Kidney capillary endothelial cell (primary cell): ENCODE measurements at places on chromosomes 1 and 21.
A peak's percentile ranks its signal among the peaks of the same experiment; 100 is the strongest.

- DNase-seq = no peak
Measured at GRCh38 chr1:110242062-110242461, 31.9 kb downstream of the KCNC4 start.

DNA sequence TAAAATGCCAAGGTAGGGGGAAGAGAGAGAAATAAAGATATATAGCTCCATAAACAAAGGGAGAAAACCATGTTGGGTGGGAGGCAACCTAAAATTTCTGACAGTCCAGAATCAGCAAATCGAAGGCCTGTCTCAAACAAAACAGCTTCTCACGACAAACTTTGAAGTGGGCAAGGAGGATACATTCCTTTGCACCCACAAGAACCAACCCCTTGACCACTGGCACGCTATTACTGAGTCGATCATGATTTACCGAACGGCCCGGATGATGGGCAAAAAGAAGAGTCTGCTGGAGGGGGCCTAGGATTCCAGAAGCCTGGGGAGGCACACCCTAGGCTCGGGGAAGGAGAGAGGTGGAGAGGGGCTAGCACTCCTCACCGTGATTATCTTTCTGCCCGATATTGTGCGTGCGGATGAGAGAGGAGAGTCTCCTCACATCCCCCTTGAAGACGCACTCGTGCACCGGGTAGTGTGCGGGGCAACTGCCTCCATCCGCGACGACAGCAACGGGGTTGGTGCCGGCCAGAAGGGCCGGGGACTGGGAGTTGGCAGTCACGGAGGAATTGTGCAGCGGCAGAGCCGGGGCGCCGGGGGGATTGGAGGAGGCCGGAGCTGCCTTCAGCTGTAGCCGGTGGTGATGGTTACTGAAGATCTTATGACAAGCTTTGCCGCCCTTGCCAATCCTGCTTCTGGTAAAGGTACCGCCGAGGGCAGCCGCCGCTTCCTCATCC lies 756 bp downstream of the ANKRD13C start:
- DNase-seq = peak; percentile 19

- DNase-seq = no peak
Measured at GRCh38 chr1:238581332-238581731, 690.6 kb upstream of the ZP4 start.

DNA sequence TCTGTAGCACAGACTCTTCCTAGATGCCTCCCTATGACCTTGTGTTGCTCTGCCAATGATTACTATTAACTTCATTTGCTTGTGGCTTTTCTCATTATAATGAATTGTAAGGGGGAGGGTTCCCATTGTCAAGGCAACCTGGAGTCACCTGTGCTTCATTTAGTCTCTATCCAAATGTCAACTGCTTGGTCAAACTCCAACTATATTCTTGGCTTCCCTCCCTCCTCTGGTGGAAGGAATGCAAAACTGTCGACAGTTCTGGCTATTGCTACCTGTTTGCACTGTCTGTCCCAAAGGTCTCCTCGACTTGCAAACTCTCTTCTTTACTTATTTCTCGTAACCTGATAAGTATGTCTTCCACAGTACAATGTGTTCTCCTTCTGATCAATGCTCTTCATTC lies 100.3 kb downstream of the CACNA1E start:
- DNase-seq = no peak

DNA sequence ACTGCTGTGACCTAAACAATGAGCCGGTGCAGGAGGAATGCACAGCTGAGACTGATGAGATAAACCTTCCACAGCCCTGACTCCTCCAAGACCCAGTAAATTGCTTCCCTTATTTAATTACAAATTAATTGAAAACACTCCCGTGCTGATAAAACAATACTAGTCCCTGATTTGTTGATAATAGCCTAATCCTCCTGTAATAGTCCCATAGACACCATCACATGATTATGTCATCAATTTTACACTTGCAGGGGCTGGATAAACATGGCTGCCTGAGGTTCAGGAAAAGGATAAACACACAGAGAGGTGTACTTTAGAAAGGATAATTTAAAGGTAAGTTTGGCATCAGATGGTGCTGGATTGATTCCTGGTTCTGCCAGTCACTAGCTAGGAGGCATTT lies 84.6 kb upstream of the SPAG17 start:
- DNase-seq = no peak

DNA sequence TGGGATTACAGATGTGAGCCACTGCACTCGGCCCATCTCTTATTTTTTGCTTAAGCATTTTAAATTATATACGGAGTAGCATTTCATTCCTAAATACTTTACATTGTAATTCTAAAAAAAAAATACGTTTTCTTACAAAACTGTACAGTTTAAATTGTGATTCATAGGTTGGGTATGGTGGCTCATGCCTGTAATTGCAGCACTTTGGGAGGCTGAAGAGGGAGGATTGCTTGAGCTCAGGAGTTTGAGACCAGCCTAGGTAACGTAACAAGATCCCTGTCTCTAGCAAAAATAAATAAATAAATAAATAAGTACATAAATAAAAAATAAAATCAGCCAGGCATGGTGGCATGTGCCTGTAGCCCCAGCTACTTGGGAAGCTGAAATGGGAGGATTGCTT lies 24.6 kb downstream of the TBCE start:
- no peak for DNase-seq

DNA sequence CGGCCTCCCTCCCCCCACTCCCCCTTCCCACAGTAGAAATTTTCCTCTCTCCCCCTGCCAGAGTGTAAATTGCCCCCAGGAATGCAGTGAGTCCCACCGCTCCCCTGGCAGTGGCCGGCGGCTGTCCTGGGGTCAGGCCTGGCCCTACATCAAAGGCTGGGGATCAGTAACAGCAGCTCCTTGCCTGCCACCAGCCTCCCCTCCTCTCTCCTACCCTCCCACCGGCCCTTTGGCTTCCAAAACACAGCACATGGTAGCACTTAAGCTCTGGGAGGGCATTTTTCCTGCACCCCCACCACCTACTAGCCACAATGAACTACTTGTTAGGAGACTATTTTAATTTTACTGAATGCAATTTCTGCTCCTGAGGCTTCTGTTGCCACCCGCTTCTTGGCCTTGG lies 9.0 kb upstream of the COL8A2 start:
- no peak for DNase-seq

DNA sequence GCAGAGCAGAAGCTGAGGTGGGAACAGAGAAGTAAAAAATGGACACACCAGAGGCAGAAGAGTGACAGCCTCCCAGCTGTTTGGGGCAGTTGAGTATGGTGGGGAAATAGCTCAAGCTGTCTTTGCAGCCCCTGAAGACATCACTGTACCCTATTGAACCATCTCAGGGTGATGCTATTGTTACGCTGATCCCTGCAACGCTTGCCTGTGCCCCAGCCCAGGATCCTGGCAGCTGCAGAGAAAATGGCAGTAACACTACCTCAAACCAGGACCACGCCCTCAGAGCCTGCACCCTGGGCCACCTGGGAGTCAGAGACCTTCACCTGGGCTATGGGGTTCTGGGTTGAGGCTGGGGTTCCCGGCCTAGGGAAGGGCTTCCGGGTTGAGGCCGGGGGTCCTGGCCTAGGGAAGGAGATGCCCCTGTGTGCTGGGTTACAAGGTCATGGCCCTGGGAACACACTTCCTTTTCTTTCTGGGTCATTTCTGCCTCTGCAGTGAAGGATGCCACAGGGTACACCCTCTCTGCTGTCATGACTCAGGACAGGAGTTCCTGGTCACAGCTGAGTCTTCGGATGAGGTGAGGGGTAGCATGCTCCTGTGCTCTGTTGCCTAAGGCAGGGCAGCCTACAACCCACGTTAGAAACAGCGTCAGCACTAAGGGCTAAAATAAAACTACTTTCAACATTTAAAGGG lies 11.6 kb downstream of the BSND start:
- no peak for DNase-seq

DNA sequence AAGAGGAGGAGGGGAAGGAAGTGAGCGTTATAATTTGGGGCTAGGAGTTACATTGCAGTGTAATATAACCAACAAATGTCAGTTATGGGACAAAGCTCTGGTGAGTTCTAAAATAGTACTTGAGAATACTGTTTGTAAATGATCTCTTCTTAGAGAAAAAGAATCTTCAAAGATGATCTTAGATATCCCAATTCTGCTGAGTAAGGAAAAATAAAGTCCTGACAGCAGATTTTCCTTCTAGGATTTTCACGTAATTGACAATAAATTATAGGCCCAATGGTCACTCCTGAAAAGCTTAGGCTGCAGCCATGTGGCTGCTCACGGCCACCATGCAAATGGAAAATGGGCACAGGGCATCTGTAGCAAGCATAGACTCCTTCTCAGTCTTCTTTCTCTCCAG lies 241.6 kb downstream of the SIPA1L2 start:
- DNase-seq = no peak

GRCh38 chr1:159908031-159908940 lies 8.3 kb upstream of the CFAP45 start:
- no peak for DNase-seq
